ENCODE measurements at places on chromosomes 6 and 20.

DNA sequence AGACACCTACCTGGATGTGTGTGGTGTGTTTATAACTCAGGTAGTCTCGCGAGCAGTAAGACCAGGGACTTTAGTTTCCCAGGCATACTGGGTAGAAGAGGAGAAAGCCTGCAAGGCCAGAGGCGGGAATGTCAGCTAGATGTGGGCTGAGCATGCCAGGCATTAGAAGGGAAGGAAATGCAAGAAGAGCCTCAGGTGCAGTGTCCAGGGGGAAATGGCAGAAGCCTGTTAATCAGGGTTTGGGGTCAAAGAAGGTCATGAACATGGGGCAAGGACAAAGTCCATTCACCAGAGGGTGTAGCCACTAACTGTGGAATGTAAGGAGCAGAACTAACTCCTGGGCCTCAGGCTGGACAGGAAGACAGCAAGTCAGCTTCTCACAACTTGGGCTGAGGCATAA lies 305.0 kb downstream of the SMOC2 start:
- DNase-seq: peak; percentile 81

- DNase-seq: no peak
Observed at GRCh38 chr6:125444006-125444923, 142.5 kb upstream of the HDDC2 start.

GRCh38 chr6:33324125-33324524 lies 6.6 kb upstream of the ZBTB22 start:
- DNase-seq: no peak

- no peak for DNase-seq
Observed at GRCh38 chr6:158739673-158740072, 79.5 kb downstream of the EZR start.

GRCh38 chr6:88177961-88178464 lies 11.9 kb upstream of the CNR1 start:
- no peak for DNase-seq

- DNase-seq: no peak
Observed at GRCh38 chr6:20110478-20110877, 101.8 kb downstream of the MBOAT1 start.

GRCh38 chr6:154590756-154591155 lies 80.3 kb upstream of the CNKSR3 start:
- no peak for DNase-seq

GRCh38 chr6:138012682-138013081 lies 94.5 kb downstream of the PERP start:
- no peak for DNase-seq

DNA sequence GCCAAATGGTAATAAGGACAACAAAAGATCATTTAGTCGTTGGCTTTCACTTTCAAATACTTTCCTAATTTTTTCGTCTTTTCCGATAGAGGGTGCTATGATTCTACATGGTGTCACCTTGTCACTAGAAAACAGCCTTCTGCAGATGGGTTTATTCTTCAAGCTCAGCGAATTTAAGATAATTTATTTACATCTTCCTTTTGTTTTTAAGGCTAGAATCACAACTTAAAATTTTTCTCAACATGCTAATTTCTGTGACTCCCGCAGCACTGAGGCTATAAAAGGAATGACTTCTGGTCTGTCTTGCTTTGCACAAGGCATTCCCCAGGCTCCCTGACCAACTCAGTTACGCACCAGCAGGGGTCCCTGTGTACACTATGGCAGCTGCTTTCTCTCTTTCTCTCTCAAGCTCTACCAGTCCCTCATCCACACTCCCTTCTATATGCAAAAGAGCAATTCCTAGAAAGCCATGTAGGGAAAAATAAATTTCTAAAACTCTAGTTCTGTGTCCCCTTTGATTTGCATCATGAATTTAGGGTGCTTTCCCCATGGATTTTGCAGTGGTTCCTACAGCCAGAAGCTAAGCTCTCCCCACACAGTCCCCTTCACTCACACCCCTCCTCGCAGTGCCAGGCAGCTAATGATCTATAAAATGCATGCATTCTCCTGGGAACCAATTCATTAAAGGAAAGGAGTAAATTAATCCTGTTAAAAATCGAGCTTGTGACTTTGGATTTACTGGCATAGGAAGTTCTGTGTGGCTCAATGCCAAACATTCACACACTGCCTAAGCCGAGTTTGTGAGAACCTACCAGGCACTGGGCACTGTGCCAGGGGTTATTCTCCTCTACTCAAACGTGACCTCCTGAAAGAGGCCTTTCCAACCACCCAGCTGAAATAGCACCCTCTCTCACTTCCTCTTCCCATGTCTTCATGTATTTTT lies 74.5 kb downstream of the DCDC2 start:
- peak; percentile 88 for DNase-seq

GRCh38 chr6:109243863-109244825 lies 138.1 kb downstream of the CD164 start:
- DNase-seq: no peak

DNA sequence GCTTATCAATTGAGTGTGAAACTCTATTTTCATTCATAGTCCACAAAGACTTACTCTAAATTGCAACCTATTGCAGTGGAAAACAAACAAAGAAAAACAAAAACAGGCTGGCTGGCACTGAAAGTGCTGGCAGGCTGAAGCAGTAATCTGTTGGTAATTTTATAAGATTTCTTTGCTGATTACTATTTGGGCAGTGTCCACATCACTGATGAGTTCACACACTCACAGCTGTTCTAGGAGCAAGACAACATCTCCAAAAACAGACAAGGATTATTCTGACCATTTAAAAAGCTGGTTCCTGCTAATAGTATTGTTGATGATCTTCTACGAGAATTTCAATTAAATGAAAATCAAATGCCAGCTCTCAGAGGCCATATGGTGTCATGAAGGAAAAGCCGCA lies 26.9 kb downstream of the MARCKS start:
- DNase-seq: no peak

- no peak for DNase-seq
Observed at GRCh38 chr6:106470316-106470715, 109.8 kb downstream of the CRYBG1 start.

DNA sequence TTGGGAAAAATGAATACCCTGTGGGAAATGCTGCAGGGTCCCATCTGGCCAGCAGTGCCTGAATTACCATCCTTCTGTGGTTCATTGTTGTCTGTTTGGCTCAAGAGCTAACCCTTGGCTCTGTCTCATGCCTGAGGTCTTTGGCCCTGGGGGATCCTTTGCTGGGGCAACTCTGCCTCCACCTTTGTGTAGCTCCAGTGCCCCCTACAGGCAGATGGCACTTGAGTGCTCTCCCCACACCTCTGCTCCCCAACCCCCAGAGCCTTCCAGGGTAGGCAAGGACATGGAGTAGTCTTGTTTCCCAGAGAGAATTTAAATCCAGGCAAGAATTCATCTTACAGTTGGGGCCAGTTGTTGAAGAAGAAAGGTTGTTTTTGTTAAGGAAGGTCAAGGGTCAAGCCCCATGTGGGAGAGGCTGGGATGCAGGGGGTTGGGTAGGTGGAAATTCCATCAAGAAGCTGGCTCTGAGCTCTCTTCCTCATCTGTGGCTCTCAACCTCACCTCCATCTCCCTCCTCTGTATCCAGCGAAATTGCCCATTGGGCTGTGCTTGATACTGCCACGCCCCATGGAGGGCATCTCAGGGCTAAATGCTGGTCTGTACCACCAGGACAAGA lies 44.2 kb downstream of the ZNF831 start:
- DNase-seq: peak; percentile 85

DNA sequence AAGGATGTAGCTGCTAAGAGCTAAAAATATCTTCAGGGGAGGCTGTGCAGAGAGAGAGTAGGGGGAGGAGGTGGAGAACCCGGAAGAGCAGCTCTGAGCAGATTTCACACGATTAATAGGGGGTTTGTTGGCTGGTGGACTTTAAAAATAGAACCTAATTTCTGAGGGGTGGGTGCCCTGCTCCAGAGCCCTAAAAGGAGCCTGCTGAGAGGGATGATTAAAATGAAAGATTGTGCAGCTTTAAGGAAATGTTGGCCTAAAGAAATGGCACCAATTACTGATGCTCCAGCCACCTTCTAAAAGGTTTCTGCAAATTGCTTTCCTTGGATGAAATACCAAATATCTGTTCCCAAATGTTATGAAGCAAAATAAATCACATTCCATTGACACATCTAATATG lies 202.8 kb upstream of the BTBD3 start:
- DNase-seq: no peak

DNA sequence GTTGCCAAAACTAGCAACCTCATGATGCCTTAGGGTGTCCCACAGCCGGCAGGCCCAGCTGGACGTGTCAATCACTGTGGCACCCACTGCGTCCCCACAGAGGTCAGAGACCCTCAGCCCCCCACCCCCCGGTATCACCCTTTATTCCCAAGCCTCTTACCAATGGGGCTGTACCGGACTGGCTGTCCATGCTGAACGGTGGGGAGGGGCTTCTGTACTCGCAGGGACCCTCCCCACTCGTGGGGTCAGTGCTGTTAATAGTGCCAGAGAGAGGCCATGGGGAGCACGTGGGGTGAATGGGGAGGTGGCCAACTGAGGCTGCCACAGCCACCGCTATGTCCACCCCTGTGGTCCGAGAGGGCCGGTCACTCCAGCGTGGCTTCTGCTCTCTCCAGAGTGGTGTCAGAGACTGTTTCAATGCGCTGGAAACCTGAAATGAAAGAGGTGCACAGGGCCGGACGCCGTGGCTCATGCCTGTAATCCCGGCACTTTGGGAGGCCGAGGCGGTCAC lies 68.6 kb downstream of the THBS2 start:
- no peak for DNase-seq

GRCh38 chr6:20870493-20870892 lies 336.2 kb downstream of the CDKAL1 start:
- DNase-seq: no peak

- no peak for DNase-seq
Observed at GRCh38 chr20:62832951-62833391, 16.1 kb downstream of the COL9A3 start.

- DNase-seq: no peak
Observed at GRCh38 chr6:65289491-65289890, 417.5 kb downstream of the EYS start.

DNA sequence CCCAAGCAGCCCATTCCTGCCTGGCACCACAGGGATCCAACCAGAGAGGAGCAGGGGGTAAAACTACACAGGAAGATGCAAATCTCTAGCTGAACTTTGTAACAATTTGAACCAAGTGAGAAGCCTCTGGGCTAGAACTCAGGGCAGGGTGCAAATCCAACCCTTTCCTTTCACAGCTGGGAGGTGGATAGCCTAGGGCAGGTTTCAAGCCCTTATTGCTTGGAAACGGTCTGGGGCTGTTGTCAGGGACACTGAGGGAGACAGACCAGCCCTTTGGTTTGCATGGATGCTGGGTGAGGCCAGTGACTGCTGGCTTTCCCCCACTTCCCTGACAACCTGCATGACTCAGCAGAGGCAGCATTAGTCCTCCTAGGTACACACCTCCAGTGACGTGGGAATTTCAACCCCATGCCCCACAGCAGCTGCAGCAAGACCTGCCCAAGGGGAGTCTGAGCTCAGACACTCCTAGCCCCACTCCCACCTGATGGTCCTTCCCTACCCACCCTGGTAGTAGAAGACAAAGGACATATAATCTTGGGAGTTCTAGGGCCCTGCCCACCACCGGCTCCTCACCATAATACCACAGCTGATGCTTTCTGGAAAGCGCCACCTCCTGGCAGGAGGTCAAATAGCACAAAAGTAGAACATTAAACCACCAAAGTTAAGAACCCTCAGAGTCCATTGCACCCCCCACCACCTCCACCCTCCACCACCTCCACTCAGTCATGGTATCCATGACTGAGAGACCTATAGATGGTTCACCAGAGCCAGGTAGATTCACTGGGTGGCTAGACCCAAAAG lies 797.7 kb upstream of the MAN1A1 start:
- DNase-seq: peak; percentile 59

DNA sequence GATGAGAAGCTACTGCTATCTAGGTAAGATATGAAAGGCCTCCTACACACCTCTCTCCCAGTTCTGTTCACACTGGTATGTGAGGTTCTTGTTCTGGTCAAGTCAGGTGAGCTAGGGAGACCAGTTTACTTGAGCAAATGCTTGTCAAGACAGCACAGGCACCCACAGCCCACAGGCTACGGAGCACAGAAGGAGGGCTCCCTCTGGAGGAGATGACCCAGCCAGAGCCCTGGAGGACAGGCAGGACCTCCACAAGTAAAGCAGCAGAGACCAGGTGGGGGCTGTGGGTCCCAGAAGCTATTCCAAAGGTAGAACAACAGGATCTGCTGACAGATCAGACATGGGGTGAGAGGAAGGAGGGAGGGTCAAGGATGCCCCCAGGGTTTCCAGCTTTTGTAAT lies 13.2 kb downstream of the MMP24OS start:
- DNase-seq: peak; percentile 92

All from ELF-1 (cell line).